ENCODE measurements at places on chromosomes 7 and 10.

GRCh38 chr7:41501006-41501405 is 201.9 kb downstream of the INHBA start:
- DNase-seq = no peak

DNA sequence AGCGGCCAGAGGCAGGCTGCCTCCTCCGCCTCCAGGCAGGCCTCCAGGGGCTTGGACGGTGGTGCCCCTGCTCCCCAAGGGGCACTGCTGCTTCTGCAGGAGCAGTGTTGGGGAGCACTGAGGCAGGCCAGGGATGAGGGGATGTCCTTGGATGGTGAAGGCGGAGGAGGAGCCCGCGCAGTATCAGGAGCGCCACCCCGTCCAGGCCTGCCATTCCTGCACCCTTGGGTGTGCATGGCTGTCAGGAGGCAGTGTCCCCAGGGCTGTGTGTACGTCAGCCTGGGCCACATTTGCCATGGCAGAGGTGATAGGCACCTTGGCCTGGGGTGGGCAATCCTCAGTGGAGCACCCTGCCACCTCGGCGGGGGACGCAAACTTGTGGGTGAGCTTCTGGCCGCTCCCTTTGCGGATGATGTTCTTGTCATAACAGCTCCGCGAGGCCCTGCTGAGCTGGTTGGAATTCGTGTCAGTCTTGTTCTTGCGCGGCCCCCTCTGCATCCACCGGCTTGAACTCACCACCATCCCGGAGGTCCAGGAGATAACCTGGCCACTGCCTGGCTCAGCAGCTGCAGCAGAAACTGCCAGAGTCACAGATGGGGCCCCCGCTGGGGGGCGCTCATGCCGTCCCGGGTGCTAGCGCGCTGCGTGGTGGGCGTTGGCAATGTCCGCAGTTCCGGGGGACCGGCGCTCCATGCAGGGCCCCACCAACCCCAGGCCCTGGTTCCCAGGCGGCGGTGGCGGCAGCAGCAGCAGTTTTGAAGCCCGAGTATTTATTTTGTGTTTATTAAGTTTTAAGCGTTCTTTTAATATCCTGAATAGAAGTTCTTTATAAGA is 182.3 kb upstream of the ADCY1 start:
- no peak for DNase-seq

- no peak for DNase-seq
Measured at GRCh38 chr7:156993925-156994235, 16.6 kb downstream of the MNX1 start.

DNA sequence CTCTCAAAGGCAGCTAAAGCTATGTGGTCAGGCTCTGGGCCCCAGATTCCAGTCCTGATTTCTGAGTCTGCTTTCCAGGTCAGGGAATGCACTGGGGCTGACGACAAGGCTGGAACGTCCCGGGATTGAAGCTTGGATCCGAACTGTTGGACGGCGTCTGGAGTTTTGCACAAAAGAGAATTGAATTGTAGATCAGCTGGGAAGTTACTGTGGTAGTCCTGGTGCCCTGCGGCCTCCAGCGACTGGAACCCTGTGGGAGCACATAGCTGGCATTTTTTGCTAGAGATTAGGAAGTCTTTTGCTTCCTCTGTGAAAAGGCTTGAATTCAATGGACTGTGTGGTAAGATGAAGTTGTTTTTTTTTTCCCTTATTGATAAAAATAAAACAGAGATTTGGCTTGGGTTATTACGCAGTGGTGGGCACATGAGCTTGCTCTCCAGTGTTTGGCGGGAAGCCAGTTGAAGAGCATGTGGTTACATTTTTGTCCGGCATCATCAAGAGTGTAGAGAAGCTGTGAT is at the start of gene HK1:
TSS of gene HK1 (plus strand) at position 51 of the 518 bp plus-strand sequence.
- no peak for DNase-seq

DNA sequence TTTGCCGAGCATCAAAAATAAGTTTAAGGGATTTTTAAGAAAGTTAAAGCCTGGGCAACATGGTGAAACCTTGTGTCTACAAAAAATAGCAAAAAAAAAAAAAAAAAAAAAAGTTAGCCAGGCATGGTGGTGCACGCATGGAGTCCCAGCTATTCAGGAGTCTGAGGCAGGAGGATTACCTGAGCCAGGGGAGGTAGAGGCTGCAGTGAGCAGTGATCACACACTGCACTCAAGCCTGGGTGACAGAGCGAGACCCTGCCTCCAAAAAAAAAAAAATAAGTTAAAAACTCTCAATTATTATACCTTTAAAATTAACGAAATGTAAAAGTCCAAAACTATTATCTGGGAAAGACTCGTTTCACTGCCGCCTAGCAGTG is 35.0 kb upstream of the DAGLB start:
- DNase-seq = no peak

DNA sequence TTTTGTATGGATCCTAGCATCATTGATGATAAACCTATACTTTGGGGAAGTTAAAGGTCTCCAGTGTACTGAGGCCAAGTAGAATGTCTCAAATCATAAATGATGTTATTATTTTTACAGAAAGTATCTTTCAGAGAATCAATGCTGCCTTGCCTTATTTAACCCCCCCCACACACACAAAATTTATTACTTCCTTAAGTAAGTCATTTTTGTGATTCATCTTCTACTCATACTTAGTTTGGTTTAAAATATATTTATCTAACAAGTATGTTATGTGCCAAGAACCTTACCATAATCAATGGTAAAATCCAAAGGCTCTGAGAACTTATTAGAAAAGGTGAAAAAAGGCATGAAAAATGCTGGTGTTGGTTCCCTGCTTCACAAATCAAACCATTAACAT is 18.8 kb upstream of the CLDN12 start:
- no peak for DNase-seq

GRCh38 chr7:8290645-8291308 is 28.8 kb upstream of the ICA1 start:
- DNase-seq = no peak

DNA sequence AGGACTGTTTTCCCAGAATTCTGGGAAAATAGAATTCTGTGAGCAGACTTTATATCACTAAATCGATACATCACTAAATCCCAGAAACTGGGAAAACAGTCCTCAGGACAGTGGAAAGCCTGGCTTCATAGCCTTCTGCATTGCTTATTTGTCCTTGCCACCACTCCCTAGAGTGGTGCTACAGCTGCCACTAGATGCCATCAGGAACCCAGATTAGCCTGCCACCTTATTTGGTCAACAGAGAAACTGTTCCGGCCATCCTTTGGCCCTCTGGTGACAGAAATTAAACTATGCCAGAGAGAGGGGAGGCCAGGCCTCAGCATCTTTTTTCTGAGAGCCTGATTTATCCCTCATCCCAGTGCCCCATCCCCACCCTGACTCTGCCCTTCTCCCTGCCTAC is 19.6 kb upstream of the NFKB2 start:
- no peak for DNase-seq

Measured in stimulated activated naive CD8-positive, alpha-beta T cell treated with anti-CD3 and anti-CD28 coated beads, Interleukin-15, Interleukin-2, amounts not matched to agents 100 U/mL and 50 U/mL, for 24 hours (primary cell).